ENCODE measurements at places on chromosomes 11 and 22.
A peak's percentile ranks its signal among the peaks of the same experiment; 100 is the strongest.

DNA sequence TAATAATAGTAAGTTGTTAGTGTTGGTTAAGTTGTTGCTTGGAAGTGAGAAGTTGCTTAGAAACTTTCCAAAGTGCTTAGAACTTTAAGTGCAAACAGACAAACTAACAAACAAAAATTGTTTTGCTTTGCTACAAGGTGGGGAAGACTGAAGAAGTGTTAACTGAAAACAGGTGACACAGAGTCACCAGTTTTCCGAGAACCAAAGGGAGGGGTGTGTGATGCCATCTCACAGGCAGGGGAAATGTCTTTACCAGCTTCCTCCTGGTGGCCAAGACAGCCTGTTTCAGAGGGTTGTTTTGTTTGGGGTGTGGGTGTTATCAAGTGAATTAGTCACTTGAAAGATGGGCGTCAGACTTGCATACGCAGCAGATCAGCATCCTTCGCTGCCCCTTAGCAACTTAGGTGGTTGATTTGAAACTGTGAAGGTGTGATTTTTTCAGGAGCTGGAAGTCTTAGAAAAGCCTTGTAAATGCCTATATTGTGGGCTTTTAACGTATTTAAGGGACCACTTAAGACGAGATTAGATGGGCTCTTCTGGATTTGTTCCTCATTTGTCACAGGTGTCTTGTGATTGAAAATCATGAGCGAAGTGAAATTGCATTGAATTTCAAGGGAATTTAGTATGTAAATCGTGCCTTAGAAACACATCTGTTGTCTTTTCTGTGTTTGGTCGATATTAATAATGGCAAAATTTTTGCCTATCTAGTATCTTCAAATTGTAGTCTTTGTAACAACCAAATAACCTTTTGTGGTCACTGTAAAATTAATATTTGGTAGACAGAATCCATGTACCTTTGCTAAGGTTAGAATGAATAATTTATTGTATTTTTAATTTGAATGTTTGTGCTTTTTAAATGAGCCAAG is 2.7 kb downstream of the NEAT1 start:
- DNase-seq, result peak; percentile 41

- no peak for DNase-seq
Observed at GRCh38 chr11:112558691-112559090, 298.0 kb upstream of the PLET1 start.

- no peak for DNase-seq
Observed at GRCh38 chr22:32546935-32547334, 72.3 kb downstream of the FBXO7 start.

GRCh38 chr22:17119481-17120202 is 1.5 kb downstream of the TMEM121B start:
- peak; percentile 84 for DNase-seq

DNA sequence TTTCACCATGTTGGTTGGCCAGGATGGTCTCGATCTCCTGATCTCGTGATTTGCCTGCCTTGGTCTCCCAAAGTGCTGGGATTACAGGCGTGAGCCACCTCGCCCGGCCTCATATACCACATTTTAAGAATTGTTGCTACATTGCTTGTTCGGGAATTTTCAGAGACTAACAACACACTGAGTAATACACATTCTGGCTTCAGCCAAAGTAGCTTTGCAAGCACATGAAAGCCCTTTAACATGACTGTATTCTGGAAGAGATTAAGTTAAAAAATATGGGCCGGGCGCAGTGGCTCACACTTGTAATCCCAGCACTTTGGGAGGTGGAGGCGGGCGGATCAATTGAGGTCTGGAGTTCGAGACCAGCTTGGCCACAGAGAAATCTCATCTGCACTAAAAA is 15.0 kb downstream of the CRTAM start:
- no peak for DNase-seq

GRCh38 chr11:10291801-10292638 is 2.0 kb downstream of the SBF2 start:
- DNase-seq, result no peak

GRCh38 chr22:19291218-19291579 is 320 bp downstream of the CLTCL1 start:
- peak; percentile 32 for DNase-seq

- no peak for DNase-seq
Observed at GRCh38 chr22:31520051-31520450, 23.7 kb downstream of the SFI1 start.

DNA sequence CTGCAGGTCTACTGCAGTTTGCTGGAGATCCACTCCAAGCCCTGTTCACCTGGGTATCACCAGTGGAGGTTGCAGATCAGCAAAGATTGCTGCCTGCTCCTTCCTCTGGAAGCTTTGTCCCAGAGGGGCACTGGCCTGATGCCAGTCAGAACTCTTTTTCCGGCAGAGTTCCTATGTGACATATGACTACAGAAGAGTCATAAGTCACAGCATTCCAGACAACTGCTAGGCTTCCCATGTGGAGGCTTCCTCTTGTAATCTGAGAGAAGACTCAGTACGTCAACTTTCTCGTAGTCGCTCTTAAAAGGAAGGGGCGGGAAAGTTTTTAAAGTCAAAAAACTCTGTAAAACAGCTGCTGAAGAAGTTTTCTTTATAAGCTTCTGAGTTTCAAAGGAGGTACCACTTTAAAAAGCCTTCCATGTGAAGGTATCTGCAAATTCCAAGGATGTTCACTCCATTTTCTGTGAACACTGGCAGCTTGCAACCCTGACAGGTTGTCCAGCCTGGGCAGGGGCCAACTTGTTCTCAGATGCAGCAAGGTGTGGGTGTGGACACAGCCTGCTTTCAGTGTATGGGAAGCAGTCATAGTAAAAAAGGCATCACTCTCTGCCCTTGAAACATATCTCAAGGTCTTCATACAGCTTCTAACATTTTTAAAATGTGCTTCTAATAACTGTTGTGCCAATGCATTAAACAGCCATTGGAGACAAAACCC is 97.8 kb downstream of the ME3 start:
- DNase-seq, result no peak

GRCh38 chr11:114848027-114848426 is 169.7 kb downstream of the NXPE2 start:
- no peak for DNase-seq

GRCh38 chr22:44274918-44275630 is 37.7 kb downstream of the SHISAL1 start:
- no peak for DNase-seq

DNA sequence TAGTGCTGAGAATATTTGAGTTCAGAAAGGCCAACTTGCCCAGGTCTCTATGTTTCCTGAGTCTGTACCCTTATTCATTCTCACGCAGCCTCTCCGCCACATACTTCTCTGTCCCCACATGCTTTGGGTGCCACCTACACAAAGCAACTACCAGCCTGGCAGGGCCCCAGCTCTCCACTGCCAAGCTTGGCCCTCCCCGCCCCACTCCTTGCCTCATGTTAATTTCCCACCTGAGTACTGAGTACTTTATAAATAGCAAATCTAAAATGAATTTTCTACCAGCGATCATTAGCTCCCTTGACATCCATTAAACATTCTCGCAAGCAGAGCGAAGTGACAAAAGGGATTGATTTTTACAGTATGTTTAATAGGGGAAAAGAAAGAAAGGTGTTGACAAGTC is 20.8 kb downstream of the NTM start:
- no peak for DNase-seq

GRCh38 chr22:31912407-31912743 is 32.0 kb upstream of the YWHAH start:
- DNase-seq, result no peak

DNA sequence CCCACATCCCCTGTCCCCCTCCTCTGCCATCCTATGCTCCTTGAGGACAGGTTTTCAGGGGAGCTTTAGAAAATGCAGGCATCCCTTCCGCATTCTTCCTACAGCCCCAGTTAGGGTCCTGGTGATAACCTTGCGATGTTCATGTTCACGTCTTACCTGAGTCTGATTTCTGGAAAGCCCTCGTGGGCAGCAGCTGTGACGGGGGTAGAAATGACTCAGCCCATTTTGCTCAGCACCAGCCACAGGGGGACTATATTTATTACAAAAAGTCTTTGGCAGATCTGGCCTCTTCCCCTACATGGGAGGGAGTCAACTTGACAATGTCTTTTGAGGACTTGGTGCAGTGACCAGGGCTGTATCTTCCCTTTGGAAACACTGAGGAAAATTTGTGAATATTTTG is 12.3 kb downstream of the PKNOX2 start:
- no peak for DNase-seq

- DNase-seq, result no peak
Observed at GRCh38 chr11:46663277-46663940, 37.0 kb downstream of the ARHGAP1 start.

GRCh38 chr11:69122326-69122629 is 33.5 kb upstream of the SMIM38 start:
- DNase-seq, result no peak

GRCh38 chr11:17550450-17551346 is 3.6 kb downstream of the OTOG start:
- no peak for DNase-seq

DNA sequence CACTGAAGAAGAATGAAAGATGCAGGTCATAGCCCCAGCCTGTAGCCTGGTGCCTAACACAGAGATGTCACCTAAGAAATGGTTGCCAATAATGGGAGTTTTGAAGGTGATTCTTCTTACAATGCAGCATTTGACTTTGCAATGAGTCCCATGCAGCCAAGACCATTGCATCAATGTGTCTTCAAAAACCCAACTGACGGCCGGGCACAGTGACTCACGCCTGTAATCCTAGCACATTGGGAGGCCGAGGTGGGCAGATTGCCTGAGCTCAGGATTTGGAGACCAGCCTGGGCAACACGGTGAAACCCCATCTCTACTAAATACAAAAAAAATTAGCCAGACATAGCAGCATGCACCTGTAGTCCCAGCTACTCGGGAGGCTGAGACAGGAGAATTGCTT is 89.3 kb upstream of the ASPHD2 start:
- DNase-seq, result no peak

- DNase-seq, result no peak
Observed at GRCh38 chr11:116217006-116217405, 555.8 kb downstream of the BUD13 start.

GRCh38 chr11:128476729-128477128 is 110.6 kb downstream of the ETS1 start:
- no peak for DNase-seq

- no peak for DNase-seq
Observed at GRCh38 chr11:74559934-74560309, 32.5 kb upstream of the POLD3 start.

GRCh38 chr22:45510376-45511232 is 7.9 kb downstream of the FBLN1 start:
- DNase-seq, result no peak

DNA sequence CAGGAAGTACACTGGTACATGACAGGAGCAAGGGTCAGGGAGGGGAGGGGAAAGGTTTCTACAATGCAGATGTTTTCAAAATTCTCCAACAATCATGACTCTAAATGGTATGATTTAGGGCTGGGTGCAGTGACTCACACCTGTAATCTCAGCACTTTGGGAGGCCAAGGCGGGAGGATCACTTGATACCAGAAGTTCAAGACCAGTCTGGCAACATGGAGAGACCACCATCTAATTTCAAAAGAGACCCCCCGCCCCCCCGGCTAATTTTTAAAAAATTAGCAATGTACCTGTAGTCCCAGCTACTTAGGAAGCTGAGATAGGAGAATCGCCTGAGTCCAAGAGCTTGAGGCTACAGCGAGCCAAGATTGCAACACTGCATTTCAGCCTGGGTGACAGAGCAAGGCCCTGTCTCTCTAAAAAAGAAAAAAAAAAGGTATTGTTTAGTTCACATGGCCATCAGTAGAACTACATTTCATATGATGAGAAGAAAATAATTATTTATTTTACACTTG is 15.9 kb upstream of the OLFML1 start:
- no peak for DNase-seq

- DNase-seq, result no peak
Observed at GRCh38 chr11:14202251-14203196, 156.5 kb downstream of the RRAS2 start.

- no peak for DNase-seq
Observed at GRCh38 chr11:95515371-95515770, 274.2 kb downstream of the FAM76B start.

- DNase-seq, result no peak
Observed at GRCh38 chr22:29323641-29324040, 8.1 kb upstream of the RASL10A start.

DNA sequence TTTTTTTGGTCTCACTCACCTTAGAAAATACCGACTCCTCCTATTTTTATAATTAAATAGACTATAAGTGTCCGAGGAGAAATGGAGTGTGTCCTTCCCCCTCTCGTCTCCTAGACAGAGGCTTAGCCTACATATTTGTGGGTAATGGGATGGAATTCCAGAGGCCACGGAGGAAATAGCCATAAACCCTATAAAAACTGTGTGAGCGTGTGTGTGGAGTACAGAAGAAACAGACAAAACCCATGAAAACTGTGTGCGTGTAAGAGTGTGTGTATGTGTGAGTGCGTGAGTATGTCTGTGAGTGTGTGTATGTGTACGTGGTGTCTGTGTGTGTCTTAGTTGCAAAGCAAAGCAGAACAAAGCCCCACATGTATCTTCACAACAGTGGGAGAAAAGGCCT is 883.5 kb downstream of the OPCML start:
- no peak for DNase-seq

DNA sequence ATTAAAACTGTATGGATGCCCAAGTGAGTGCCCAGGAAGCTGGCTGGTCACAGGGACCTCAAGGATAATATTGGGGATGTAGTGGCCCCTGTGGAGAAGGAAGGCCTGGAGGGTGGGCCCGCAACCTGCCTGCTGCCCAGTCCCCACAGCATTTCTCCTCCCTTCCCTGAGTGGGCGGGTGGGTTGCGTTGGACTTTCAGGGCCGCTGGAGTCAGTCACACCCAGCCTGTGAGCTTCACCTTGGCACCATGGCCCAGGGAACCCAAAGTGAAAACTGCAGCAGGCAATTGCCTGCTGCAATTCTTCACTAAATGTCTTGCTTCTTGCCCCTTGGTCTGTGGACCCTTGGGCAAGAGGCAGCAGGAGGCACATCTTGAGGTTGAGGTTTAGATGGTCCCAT is 4.7 kb downstream of the GNAZ start:
- DNase-seq, result no peak

DNA sequence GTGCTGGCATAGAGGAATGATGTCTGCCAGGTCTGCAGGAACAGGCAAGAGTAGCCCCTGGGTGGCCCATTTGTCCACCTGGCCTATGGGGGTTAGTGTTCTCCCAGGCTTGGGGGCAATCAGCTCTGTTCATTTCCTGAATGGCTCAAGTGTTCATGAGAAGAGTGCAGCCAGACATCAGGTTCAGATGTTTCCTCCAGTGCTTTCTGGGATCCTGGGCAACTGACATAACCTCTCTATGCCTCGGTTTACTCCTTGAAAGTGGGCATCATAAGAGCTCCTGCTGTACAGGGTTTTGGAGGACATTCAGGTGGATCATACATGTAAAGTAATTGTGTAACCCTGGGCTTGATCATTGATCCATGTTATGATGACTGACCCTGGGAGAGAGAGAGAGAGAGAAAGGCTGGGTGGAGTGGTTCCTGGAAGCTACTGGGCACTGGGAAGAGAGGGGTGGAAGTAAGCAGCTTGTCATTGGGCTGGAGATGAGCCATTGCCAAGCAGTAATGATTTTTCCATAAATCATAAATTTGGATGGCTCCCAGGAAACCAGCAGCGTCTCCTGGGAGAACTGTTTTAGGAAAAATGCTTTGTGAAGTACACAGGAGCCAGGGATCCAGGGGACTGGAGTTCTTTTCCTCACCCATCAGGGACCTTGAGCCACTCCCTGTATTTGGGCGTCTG is 30.2 kb upstream of the ACCSL start:
- no peak for DNase-seq

Measured in H9 (cell line).